ENCODE measurements at places on chromosomes 4 and X.

- peak; percentile 41 for DNase-seq
These were observed 435.4 kb upstream of the TENM3 start for GRCh38 chr4:181807771-181808170.

- DNase-seq, result no peak
These were observed 460.6 kb downstream of the IDS start for GRCh38 chrX:149044471-149044870.

GRCh38 chr4:77481856-77482255, 123.8 kb upstream of the CXCL13 start:
- peak; percentile 9 for DNase-seq

DNA sequence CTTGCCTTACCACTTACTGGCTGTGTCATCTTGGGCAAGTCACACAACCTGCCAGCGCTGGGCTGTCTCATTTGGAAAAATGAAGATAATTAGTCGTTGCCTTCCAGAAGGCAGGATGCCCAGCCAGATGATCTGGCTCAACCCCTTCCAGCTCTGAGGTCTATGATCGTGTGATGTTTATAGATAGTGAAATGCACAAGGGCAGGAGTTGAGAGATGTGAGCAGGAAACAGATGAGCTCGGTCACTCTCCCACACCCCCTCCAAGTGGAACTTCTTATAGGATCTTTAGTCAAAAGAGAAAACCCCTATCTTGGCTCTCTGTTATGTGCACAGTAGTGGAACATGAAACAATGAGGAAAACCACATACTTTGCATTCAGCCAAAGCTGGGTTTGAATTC, 336.8 kb upstream of the PPARGC1A start:
- DNase-seq, result peak; percentile 14

DNA sequence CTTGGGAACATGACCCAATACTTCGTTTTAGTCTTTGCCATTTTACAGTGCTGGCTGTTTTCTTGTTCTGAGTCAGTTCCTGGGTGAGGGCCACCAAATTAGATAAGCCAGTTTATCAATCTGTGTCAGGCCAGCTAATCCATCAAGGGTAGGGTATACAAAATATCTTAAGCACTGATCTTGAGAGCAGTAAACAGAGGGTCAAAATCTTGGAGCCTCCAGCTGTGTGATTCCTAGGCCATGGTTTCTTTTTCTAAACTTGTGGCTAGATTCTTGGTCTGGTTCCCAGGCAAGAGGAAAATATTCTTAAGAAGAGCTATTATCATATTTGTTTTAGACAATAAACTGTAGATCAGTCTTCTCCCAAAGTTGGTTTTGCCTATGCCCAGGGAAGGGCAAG, 1396.6 kb upstream of the PABPC4L start:
- DNase-seq, result no peak

- no peak for DNase-seq
These were observed 89.7 kb downstream of the CPZ start for GRCh38 chr4:8682296-8682695.

All from fibroblast of skin of right biceps (primary cell).